ENCODE measurements at places on chromosomes 16 and 17. TPM values are rescaled to one million over a fixed set of nuclear protein-coding genes. Genes with fewer than 3 reads are reported as not detected.

DNA sequence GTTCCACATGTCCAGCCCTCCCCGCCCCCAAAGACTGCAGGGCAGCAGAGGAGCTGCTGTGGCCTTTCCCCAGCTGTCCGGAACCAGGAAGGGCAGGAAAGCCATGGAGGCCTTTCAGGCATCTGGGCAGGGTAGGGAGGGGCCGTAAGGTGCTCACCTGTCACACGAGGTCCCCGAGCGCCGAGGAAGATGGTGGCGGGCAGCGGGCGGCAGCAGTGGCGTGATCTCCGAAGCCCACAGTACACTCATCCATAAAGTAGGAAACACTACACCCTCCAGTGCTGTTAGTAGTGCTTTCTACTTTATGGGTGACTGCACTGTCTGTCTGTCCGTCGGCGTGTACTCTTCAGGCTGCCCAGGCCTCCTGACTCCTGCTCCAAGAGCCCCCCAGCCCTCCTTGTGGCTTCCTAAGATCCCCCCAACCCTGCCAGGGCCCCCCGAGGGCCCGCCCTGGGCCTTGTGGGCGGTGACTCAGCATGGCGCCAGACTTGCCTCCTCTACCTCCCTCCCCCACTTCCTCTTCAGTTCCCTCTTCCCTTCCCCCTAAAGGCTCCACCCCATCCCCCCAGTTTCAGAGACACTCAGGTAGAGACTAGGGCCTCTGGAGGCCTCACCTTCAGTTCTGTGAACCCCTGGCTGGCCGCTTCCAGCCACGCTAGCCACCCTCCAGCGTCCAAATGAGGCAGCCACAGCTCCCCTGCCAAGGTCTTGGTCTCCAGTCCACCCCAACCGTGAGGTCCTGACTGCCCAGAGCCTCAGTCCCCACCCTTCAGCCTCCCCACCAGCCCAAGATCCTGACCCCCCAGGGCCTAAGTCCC, 2.6 kb upstream of the TSPOAP1 start:
- no peak for DNase-seq

DNA sequence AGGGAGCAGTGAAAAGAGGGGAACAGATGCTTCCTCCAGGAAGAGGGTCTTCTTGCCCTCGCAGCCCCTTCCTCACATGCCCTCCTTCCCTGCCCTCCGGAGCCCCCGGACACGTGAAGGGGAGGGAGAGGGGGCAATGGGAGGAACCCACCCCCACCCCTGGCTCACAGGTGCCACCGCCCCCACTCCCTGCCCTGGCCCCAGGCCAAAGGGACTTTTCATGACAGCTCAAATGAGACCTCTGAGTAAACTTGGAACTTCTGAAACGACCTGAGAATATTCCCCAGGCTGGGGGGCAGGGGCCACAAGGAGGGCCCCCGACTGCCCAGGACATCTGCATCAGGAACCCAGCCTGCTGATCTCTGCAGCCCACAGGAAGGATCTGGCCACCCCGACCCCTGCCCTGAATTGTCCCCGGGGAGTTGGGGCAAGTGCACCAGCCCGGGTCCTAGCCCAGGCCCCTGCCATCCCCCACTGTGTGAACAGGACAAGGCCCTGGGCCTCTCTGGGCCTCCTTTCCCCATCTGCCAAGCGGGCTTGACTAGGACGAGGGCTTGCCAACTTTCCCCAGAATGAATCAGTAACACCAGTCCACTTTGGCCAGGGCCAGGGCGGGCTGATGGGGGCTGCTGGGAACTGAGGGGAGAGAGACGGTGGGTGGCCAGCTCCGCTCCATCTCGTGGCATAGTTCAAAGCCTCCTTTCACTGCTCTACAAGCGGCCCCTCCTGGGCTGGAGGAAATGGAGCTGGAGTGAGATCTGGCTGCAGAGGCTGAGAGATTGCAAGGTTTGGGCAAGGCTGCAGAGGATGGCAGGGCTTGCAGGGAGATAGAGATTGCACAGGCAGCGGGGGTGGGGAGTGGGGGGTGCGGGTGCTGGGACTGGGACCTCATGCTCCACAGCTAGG, 3.8 kb downstream of the IL21R start:
- DNase-seq: no peak

- no peak for DNase-seq
These were observed 7.8 kb upstream of the RNPS1 start for GRCh38 chr16:2275476-2276367.

DNA sequence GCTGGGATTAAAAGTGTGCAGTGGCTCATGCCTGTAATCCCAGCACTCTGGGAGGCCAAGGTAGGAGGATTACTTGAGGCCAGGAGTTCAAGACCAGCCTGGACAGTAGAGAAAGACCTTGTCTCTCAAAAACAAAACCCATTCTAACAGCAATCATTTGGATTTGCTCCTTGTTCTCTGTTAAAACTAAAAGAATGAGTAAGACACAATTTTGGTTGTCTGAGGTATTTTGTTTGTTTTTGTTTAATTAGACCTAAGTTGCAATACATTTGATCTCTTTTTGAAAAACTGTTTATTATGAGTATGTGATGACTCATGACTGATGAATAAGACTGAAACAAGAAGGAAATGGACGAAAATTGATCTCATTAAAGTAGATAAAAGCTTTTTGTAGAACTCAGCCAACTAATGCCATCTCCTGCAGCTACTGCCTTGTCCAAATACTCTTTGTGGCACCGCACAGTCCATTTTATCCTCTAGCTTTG, 29.0 kb downstream of the GLG1 start:
- DNase-seq: no peak

DNA sequence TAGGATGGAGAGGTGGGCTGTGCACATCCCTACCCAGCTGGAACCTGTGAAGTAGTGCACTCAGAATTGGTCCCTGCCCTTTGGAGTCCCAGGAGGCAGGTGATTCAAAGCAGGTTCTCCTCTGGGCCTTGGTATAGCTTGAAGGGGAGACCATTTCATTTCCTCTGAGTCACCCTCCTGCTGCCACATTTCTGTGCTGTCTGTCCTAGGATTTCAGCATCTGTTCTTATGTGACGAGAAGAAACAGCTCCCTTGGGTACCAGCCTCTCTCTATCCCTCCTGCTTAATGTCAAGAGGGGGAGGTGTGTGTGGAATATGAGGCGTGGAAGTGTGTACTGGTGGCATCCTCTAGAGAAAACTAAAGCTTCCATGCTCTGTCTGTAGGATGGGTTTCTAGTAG, 5.0 kb upstream of the NFE2L1 start:
- no peak for DNase-seq

- DNase-seq: no peak
These were observed 10.7 kb upstream of the HSD3B7 start for GRCh38 chr16:30974348-30974747.

DNA sequence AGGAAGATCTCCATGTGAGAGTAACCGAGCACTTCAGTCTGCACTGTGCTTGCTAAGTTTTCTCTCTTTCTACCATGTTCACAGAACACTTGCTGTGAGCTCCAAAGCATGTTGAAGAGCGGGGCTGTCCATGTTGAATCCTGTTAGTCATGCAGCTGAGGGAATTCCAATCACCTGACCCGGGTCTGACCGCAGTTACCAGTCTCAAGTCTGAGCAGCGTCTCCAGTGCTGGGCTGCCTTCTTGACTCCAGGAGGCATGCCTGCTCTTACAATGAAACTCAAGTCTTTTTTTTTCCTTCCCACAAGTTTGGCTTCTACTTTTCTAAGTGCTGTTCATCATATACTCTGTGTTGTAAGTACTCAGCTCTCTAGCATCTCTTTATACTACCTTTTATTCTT, 44.3 kb downstream of the HOXB1 start:
- no peak for DNase-seq

DNA sequence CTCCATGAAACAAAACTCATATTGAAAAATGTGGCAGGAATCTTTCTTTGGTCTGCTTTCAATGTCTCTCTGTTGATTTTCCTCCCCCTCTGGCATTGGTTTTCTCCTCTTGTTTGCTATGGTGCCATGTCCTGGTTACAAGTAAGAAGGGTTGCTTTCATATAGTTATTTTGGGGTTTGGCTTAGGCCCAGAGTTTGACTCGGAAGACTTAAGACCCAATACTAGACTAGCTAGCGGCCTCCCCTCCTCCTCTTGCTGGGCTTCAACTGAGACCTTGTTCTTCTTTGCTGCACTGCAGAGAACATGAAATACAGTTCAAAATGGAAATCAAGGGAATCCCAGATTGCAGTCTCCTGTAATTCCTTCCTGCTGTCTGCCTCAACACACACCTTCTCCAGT, 30.0 kb upstream of the CLEC18A start:
- DNase-seq: no peak

DNA sequence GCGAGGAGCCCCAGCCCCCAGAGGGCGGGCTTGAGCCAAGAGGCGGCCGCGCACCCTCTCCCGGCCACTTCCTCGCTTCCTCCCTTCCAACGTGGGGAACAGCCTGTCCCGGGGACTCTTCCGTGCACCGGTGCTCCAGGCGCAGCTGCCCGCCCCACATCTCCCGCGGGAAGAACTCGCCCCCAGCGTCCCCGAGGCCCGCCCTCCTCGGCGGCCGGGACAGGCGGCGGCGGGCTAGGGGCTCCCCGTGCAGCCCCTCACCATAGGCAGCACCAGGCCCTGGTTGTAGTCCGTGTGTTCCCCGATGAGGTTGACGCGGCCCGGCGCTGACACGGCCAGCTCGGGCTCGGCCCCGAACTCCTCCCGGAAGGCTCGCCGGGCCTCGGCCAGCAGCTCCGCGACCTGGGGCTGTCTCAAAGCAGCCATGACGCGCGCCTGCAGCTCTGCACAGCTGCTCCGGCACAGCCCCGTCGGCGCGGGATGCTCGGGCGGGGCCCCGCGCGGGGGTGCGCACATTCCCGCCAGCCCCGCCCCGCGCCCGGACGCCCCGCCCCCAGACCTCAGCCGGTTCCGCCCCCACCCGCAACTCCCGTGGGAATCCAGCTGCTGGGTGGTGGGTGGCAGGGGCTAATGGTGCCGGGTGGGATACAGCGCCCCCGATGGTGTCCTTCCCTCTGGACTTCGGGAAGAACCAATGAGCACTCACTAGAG, at the start of gene GALK1:
Gene GALK1 (minus strand): TSS at position 482 of the 711 bp plus-strand sequence. CDS start 56 bp downstream, at position 426.
- no peak for DNase-seq

HOXB6 gene
- 24.9 TPM for total RNA-seq
